ENCODE measurements at places on chromosomes 3 and 15.

DNA sequence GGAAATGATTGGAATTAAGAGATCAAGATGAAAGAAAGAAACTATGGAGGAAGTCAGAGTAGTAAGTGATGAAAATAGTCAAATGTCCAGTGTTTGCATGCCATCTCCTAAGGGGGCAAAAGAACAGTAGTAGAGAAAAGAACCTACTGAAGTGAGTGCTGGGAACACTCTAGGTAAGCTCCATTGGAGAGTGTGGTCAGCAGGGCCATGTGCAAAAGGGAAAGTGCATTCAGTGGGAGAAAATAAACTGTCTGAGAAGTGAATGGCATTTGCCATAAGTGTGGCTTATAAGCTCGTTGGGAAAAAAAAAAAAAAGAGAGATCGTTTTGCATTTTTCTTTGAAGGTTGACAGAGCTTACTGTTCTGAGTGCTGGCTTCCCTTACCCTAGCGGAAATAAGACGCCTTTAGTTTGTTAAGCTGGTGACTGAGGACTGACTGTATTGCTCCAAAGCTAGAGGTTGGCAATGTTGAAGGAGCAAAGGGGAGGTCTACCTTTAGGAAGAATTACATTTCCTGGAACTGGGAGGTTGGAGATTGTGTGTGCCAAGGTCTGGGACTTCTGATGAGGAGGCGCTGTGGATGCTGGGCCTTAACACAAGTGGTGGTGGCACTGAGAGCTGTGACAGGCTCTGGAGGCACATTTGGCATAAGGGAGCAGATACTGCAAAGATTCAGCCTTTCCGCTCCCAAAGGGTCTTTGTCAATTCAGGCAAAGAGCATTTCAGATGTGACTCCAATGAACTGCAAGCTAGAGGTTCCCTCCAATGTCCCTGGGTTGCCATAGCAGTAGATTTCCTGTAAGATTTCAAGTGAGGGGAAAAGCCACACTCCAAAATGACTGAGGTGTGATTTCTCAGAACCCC lies 287.8 kb upstream of the SATB1 start:
- DNase-seq, result no peak

GRCh38 chr3:108119398-108120104 lies 28.7 kb upstream of the CD47 start:
- DNase-seq, result no peak

- DNase-seq, result no peak
These were observed 101.7 kb upstream of the ZNF717 start for GRCh38 chr3:75886971-75887526.

- no peak for DNase-seq
These were observed 72.5 kb downstream of the MITF start for GRCh38 chr3:69811452-69812401.

DNA sequence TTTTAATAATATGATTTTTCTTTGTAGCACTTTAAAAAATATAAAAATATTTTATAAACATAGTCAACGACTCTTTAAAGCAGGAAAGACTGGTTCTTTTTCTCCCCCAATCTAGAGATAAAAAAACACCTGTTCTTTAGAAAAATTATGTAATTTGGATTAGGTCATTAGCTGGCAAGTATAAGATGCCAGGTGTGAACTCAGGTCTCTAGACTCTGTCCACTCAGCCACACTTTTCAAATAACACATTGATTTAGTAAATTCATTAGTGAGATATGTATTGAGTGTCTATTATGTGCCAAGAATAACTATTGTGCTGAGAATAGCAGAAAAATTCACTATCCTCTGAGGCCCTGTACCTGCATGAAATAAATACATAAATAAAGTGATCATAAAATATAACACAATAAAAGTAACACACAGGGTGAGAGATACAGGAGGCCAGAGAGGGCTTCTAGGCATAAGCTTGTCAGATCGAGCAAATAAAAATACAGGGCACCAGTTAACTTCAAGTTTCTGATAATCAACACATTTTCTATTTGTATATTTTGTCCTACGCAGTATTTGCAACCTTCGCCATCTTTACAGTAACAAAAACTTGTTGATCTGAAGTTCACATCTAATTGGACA lies 867.1 kb upstream of the GBE1 start:
- DNase-seq, result no peak

- DNase-seq, result no peak
These were observed 3.7 kb downstream of the EOMES start for GRCh38 chr3:27718459-27718858.

Data from activated effector memory CD4-positive, alpha-beta T cell treated with anti-CD3 and anti-CD28 coated beads, Interleukin-2, amount 50 U/mL, for 16 hours (primary cell).